T-helper 2 cell (primary cell): ENCODE measurements at places on chromosomes 13 and 19.

- no peak for DNase-seq
These were observed 37.3 kb upstream of the ALOX5AP start for GRCh38 chr13:30697996-30698401.

DNA sequence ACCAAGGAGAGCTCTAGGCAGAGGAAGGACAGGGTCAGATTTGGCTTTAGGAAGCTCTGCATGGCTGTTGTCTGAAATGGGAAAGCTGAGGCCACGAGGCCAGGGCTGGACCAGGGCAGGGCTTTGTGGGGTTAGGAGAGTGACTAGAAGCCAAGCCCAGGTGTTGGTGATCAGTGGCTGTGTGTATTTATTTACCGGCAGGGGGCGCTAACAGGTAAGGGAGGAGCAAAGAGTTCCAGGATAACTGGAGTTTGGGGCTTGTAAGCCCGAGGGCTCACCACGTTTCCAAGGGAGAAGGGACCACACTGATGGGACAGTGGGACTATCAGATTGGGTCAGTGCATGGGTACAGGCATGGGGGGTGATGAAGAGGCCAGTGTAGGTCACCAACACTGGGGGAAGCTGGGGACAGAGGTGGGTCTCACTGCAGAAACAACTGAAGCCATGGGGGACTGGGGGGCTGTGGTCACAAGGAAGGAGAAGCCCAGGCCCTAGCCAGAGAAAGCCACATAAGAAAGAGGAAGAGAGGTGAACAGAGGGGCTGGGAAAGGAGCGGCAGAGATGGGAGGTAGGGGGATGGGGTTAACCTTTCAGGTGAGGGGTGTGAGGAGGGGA lies 3.9 kb downstream of the TMEM147 start:
- no peak for DNase-seq

GRCh38 chr13:49044008-49044407 lies 68.3 kb downstream of the FNDC3A start:
- no peak for DNase-seq

DNA sequence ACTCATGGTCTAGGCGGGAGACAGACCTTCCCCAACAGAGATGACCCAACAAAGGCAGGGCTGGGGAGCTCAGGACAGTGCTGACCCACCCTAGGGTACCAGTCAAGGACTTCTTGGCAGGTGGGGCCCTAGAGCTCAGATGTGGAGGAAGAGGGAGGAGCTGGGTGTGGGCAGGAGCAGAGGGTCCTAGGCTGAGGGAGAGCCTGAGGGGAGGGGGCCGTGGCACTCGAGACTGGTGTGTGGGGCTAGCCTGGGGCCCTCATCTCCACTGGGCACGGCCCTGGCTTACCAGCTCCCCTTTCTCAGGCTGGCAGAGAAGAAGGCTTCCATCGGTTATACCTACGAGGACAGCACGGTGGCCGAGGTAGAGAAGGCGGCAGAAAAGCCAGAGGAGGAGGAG lies 18.6 kb downstream of the CLASRP start:
- DNase-seq, result no peak

DNA sequence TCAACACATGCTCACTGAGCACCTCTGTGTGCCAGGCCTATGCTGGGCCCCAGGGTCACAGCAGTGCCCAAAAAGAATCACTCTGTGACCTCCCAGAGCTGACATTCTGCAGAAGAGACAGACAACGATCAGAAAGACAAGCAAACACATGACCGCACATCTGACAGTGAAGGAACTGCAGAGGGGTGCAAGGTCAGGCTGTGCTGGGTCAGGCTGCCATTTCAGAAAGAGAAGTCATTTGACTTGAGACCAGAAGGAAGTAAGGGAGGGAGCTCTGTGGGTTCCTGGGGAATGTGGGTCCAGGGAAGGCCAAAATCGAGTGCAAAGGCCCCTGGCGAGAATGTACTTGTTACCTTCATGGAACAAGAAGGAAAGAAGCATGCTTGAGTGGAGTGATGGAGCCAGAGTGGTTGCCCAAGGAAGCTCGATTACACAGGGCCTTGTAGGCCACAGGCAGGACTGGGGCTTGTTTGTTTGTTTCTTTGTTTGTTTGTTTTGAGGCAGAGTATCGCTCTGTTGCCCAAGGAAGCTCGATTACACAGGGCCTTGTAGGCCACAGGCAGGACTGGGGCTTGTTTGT lies 11.4 kb upstream of the CD22 start:
- DNase-seq, result no peak

- no peak for DNase-seq
These were observed 274.3 kb downstream of the NHLRC3 start for GRCh38 chr13:39312596-39312995.

GRCh38 chr19:51398096-51398704 lies 7.8 kb upstream of the C19orf84 start:
- DNase-seq, result no peak

GRCh38 chr19:41194157-41194552 lies 1.1 kb downstream of the CYP2S1 start:
- no peak for DNase-seq

GRCh38 chr19:33719366-33720154 lies 77.1 kb upstream of the KCTD15 start:
- DNase-seq, result no peak

GRCh38 chr19:31553112-31553845 lies 204.0 kb upstream of the TSHZ3 start:
- no peak for DNase-seq

DNA sequence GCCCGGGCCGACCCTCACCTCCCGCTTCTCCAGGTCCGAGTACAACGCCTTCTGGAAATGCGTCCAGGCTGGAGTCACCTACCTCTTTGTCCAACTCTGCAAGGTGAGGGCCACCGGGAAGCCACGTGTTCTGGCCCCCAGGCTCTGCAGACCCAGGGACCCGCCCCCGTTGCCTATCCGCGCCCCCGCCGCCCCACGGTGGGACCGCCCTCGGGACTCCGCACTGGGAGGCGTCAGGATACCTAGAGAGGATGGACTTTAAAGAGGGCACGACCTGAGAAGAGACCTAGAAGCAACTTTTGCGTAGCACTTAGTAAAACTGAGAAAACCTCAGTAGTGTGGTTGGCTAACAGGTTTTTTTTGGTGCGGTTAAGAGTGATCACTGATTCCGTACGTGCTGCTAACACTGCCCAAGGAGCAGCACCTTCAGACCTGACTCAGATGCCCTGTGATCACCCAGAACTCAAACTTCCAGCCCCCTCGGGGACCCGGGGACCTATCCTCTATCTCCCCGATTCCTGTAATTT lies 492 bp downstream of the TMEM147 start:
- peak; percentile 67 for DNase-seq

GRCh38 chr13:35785576-35786303 lies 309.3 kb upstream of the MAB21L1 start:
- no peak for DNase-seq

GRCh38 chr13:36294096-36294495 lies 3.5 kb downstream of the CCDC169 start:
- DNase-seq, result no peak

DNA sequence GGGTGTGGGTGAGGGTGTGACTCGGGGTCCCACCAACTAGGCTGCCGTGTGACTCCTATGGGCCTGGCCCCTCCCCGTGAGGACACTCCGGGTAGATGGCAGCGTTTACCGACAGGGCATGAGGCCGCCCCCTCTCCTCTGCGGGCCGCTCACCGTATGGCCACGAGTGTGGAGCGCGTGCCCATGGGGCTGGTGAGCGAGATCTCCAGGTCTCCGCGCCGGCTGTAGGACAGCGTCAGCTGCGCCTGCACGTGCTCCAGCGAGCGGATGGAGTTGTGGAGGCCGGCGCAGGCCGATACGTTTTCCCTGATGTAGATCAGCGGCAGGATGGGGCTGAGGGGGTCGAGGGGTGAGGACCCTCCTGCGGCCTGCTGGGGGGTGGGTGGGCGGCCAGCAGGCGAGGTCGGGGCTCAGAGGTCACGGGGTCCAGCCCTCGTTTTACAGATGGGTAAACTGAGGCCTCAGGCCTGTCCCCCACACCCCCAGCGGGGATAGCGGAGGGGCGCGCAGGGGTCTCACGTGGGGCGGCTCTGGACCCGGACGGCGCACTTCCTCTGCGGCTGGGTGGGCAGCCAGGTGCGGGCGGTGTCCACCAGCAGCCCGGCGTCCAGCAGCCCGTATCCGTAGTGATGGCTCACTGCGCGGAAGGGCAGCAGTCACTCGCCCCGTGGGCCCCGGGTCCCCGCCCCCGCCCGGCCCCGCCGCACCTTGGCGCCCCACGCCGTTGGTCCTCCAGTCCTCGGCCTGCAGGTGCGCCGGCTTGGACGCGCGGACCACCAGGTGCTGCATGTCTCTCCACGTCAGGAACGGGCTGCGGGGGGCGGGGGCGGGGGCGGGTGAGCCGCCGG lies 4.3 kb upstream of the C19orf25 start:
- no peak for DNase-seq

DNA sequence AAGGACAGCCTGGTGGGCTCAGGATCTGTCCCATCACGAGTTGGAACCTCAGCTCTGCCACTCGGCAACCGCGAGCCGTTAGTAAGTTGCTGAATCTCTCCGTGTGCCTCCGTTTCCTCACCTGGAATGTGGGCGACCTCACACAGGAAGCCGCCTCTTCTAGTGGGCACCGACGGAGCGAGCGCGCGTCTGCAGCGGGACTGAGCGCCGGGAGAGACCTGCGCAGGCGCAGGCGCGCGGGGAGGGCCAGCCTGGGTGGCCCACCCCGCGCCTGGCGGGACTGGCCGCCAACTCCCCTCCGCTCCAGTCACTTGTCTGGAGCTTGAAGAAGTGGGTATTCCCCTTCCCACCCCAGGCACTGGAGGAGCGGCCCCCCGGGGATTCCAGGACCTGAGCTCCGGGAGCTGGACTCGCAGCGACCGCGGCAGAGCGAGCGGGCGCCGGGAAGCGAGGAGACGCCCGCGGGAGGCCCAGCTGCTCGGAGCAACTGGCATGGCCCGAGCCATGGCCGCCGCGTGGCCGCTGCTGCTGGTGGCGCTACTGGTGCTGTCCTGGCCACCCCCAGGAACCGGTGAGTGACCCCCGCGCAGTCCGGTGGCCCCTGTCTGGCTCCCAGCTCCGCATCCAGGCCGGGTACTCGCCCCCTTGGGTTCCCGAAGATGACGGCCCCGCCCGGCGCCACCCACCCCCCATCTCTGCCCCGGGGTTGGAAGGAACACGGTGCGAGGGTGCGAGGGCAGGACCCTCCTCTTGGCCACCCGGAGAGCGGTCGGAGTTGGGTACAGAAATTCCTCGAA lies at the start of gene PVR:
Gene PVR, plus strand, starts transcription at position 306 of the 797 bp plus-strand sequence. Its CDS starts 187 bp downstream, at position 493.
- peak; percentile 48 for DNase-seq

- DNase-seq, result no peak
These were observed 767.1 kb downstream of the UQCRFS1 start for GRCh38 chr19:28445826-28446225.

- DNase-seq, result no peak
These were observed 9.8 kb downstream of the GJA3 start for GRCh38 chr13:20151016-20151415.

DNA sequence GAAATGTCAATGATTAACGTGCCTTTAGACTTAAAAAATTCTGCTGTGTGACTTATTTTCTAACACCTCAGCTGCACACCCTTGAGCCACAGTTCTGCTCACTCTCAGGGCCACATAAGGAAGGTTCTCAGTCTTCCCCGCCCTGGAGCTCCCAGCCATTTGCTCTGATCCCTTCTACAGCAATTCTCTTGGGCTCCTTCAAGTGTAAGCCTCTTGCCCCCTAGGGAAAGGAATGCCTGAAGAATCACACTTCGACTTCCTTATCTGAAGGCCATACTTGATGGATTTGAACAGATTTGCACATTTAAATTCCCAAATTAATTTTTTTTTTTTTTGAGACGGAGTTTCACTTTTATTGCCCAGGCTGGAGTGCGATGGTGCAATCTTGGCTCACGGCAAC lies 44.2 kb downstream of the RASA3 start:
- DNase-seq, result no peak

- no peak for DNase-seq
These were observed 92.6 kb downstream of the ENOX1 start for GRCh38 chr13:43694146-43694664.

DNA sequence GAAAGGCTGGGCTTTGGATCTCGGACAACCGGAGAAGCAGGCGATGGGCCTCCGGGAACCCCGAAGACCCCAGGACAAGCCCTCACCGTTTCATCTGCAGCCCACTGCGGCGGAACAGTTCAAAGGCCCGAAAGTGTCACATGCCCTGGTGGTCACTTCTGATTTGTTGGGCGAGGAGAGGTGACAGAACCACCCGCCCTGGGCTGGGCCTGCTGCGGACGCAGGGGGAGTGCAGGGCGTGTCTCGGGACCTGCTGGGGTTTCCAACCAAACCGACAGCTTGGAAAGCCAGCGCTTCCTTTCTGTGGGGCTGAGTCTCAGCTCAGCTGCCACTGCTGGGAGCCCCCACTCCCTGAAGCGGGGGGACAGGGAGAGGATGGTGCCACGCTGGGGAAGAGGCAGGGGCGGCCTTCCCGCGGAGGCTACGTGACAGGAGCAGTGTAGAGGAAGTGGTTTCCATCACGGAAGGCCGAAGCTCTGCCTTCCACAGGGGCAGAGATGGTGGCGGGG lies 22.8 kb upstream of the ZBTB7A start:
- DNase-seq, result no peak

GRCh38 chr19:17026706-17027534 lies at the start of gene CPAMD8:
TSS of gene CPAMD8 (minus strand) at chr19:17026810. CDS start at chr19:17026642, 168 bp downstream.
- no peak for DNase-seq

DNA sequence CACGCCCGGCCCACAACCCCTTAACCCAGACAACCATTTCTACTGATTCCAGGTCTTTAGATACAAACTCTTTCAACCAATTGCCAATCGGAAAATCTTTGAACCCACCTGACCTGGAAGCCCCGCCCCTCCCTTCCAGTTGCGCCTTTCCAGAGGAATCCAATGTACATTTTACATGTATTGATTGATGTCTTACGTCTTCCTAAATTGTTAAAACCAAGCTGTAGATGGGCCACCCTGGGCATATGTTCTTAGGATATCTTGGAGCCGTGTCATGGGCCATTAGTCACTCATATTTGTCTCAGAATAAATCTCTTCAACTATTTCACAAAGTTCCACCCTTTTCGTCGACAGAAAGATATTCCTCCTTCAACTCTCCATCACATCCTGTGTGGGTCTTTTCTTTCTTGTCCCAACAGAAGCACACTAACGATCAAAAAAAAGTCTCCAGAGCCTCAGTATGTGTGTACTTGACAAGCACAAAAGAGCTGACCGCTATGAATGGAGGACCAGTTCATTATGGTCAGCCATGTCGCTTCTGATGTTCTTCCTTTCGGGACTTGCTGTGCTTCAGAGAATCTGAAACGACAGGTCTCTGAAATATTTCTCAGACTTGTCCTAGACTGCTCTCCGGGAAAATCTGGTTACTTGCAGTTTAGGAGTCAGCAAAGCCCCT lies 601 bp upstream of the ZNF749 start:
- DNase-seq, result no peak

DNA sequence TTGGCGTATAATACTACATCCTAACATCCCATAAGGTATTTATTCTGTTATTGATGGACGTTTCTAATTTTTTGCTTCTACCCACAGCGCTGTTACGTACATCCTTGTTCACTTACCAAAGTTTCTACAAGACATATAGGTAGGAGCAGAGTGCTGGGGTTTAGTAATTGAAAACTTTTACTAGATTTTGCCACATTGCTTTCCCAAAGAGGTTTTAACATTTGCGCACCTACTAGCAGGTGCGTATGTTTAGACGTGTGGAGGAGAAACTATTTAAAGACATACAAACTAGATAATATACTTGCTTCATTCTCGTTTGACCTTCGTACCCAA lies 559 bp upstream of the RPL21 start:
- DNase-seq, result no peak

- DNase-seq, result no peak
These were observed 47.0 kb upstream of the DIAPH3 start for GRCh38 chr13:60210510-60211330.
